ENCODE measurements at places on chromosomes 2 and 18.

- no peak for DNase-seq
Measured at GRCh38 chr2:122333932-122334331, 578.5 kb downstream of the TSN start.

- no peak for DNase-seq
Measured at GRCh38 chr2:11196246-11196645, 41.0 kb downstream of the SLC66A3 start.

GRCh38 chr2:186903216-186903615, 54.2 kb upstream of the ZSWIM2 start:
- DNase-seq = no peak

- DNase-seq = no peak
Measured at GRCh38 chr2:66428986-66429612, 5.8 kb upstream of the MEIS1 start.

DNA sequence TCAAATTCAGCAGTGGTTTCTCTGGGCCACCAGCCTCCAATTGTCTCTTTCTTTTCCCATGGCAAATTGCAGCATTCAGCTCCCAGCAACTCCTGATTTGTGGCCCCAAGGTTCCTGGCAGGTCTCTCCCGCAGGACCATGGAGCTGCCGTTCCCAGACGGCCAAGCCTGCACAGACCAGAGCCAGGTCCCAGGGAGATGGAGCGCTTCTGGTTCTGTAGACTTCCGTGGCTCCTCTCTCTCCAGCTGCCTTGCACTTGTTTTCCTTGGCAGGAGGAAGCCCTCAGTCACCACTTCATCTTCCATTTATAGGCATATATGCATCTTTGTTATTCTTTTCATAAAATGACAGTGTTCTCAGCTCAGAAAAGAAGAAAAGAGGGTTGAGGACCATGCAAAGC, 21.7 kb downstream of the TNP1 start:
- no peak for DNase-seq

DNA sequence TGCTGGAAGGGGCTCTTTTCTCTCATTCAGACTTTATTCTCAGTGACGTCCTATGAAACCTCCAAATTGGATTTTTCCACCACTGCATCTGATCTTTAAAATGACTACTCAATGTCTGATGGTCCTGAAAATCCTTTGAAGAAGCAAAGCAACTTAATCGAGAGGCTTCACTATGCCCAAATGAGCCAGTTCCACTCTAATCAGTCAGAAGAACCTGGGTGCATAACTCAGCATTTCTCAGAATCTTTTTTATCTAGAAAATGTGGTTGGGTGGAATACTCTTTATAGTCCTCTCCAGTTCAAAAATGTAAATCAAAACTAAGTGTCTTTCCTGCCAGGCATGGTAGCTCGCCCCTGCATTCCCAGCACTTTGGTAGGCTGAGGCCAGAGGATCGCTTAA, 60.7 kb downstream of the PRELID3A start:
- no peak for DNase-seq

GRCh38 chr2:25400169-25400568, 58.4 kb upstream of the DNMT3A start:
- DNase-seq = no peak

GRCh38 chr2:136008205-136008865, 22.9 kb upstream of the DARS1 start:
- DNase-seq = peak; percentile 72

DNA sequence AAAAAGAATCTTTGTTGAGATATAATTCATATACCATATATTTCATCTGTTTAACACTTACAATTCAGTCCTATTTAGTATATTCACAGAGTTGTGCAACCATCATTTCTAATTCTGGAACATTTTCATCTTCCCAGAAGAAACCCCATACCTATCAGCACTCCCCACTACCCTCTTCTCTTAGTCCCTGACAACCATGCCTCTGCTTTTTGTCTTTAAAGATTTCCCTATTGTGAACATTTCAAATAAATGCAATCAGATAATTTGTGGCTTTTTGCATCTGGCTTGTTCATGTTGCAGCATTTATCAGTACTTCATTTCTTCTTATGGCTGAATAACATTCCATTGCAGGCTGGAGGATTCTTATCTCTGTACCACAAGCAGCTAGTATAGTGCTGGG, 305.9 kb upstream of the MEX3C start:
- no peak for DNase-seq

- no peak for DNase-seq
Measured at GRCh38 chr18:28366676-28367075, 189.7 kb upstream of the CDH2 start.

DNA sequence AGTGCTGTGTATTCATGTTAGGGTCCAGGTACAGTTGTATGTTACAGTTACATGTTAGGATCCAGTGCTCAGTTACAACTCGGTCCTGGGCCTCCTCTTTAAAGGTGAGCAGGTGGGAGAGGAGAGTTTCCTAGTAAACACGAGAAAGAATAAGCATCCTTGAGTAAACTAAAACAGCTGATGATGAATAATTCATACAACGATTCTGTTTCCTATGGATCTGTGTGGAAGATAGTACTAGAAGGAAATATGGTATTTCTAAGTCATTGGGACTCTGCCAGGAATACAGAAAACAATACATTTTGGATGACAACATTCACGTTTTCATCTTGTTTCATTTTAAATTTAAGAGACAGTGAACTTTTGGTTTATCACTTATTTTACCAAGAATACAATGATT, 29.5 kb downstream of the SNTG2 start:
- DNase-seq = no peak

- peak; percentile 60 for DNase-seq
Measured at GRCh38 chr2:160324161-160324800, 124.2 kb upstream of the ITGB6 start.

- DNase-seq = no peak
Measured at GRCh38 chr2:15391751-15392150, 169.4 kb downstream of the NBAS start.

DNA sequence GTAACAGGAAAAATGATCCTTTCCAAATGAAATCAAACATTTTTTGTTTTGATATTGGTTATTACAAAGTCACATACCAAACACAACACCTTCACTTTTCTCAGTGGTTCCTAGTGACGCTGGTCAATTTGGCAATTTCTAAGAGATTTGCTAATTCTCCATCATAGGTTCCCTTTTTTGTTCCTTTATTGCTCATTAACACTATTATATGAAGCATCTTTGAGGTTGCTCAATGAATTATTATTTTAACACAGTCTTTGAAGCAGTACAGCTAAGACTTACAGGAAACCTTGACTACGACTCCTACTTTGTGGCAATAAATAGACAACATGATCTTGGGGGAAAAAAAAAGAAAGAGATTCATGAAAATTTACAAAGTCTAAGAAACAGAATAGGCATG, 152.2 kb upstream of the VRK2 start:
- DNase-seq = no peak

- DNase-seq = no peak
Measured at GRCh38 chr2:210899131-210899530, 342.7 kb downstream of the CPS1 start.

- DNase-seq = no peak
Measured at GRCh38 chr2:139175510-139175909, 395.3 kb upstream of the NXPH2 start.

DNA sequence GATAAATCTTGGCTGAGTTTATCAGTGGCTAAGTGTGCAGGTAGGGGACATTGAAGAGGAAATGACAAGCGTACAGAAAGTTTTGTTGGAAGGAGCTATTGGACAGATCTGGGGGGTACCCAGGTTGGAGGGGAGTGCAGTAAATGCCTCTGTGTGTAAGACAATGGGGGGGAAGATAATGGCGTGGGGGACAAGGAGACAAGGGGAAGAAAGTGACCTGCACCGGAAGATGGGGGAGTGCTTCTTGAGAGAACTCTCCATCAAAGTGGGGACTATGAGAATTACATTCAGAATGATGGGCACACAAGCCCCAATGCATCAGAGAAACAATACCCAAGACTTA, 190.0 kb downstream of the ALPK2 start:
- peak; percentile 7 for DNase-seq

- peak; percentile 64 for DNase-seq
Measured at GRCh38 chr2:203782262-203782976, 76.0 kb downstream of the CD28 start.

GRCh38 chr18:28606686-28607085, 429.8 kb upstream of the CDH2 start:
- DNase-seq = no peak

GRCh38 chr2:181698223-181698622, 17.9 kb upstream of the NEUROD1 start:
- no peak for DNase-seq

DNA sequence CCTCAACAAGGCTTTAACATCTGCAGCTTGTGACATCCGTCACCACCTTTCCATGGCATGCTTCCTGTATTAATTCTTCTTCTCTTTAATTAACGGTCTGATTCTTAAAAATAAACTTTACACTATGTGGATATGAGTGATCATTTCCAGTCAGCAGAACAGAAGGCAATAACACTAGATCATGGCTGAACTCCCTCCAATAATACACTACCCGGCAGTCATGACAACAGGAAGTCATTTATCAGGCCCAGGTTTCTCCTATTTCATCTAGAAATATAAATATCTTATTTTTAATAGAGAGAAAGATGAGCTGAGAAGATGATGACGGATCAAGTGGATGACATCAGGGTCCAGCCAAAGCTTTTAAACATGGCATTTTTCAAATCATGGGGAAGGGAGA, 792.2 kb downstream of the SLC4A3 start:
- no peak for DNase-seq

DNA sequence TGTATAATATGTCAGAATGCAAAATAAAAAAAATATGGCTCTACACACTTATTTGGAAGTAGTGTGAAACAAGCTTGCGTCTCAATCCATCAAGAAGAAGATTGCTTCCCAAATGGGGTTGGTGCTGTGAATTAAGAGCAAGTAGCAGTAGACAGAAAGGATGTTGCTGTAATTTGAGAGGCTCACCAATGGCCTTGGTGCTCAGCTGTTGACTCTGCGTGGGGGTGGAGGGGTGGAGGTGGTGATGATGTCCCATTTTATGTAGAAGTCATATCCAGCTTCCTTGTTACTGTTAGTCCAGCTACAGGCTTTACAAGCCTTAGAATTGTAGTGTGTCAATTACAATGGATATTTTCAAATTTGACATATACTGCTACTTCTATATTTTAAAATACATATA, 223.4 kb upstream of the RND3 start:
- DNase-seq = no peak

DNA sequence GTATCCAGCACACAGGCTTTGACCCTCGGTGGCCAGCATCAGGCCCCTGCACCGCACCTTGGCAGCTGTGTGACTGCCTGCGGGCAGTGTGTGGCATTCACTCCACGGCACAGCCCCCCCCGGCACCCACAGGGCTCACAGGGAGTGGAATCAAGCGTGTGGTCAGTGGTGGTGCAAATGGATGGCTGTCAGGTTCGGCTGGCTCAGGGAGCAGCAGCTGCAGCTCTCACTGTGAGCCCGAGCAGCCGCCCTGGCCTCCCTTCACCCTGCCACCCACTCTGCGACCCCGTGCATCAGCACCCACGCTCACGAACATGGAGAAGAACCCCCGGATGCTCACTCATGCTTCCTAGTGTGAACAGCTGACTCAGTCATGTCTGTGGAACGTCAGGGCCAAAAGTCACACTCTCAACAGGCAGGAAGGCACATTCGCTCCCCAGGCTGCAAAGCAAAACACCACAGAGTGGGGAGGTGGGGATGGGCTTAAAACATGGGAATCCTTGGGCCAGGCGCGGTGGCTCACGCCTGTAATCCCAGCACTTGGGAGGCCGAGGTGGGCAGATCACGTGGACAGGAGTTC, 41.5 kb upstream of the GPC1 start:
- DNase-seq = no peak

DNA sequence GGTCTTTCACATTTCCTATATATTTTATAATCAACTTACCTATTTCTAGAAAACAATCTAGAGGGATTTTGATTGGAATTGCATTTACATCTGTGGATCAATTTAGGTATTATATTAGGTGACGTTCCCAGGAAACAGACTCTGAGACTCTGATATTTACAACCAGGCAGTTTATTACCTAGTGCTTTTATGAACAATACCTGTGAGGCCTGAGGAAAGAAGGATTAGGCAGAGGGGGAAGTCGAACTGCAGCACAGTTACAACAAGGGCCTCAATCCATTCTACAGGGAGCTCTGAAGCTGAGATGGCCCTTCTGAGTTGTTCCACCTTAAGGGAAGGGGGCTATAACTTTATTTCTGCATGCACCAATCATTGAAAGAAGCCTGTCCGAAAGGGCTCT, 206.9 kb downstream of the MYO1B start:
- DNase-seq = no peak

GRCh38 chr2:237698358-237698694, 70.9 kb downstream of the LRRFIP1 start:
- DNase-seq = no peak

GRCh38 chr2:231409776-231410175, 14.3 kb downstream of the B3GNT7 start:
- no peak for DNase-seq

GRCh38 chr2:212745359-212745758, 206.8 kb upstream of the ERBB4 start:
- no peak for DNase-seq

GRCh38 chr2:2324119-2324518, 7.0 kb downstream of the MYT1L start:
- DNase-seq = no peak

DNA sequence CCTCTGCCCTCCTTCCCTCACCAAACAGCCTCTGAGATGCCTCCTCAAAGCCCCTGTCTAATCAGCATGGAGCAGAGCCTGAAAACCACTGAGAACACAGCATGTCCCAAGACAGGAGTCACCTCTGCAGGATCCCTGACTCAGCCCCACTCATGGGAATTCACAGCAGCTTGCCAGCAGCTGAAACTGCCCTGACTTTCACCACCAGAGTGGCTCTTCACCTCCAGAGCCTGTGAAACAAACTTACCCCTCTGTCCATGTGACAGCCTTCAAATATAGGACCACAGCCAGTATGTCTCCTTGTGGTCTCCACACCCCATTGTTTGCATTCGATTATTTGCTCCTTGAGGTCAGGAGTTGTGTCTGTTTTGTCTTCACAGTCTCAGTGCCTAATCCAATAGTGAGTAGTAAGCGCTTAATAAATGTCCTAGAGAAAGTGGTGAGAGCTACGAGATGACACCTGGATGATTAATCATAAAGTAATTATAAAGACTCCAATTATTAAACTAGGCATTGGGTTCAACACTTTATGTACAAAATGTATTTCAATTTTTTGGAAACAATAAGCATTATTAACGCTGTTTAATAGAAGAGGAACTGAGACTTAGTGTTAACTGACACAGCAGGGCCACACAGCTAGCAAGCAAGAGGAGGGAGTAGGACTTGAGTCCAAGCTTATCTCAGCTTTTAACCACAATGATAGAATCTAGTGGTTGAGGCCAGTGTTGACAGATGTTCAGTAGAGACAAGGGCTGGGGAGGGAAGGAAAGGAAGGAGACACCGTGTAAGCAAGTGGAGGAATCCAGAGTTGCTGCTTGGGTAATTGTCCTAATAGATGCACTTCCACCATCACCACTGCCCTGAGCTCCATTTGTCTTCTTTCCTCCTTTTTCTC, 358.7 kb upstream of the TNP1 start:
- DNase-seq = no peak

GRCh38 chr2:223056701-223057418, 4.9 kb downstream of the KCNE4 start:
- no peak for DNase-seq

Data from stimulated activated naive CD8-positive, alpha-beta T cell treated with anti-CD3 and anti-CD28 coated beads, Interleukin-15, Interleukin-2, amounts not matched to agents 100 U/mL and 50 U/mL, for 24 hours (primary cell).